Fibroblast of villous mesenchyme (primary cell): ENCODE measurements at places on chromosomes 5 and 9. TPM values are rescaled to one million over a fixed set of nuclear protein-coding genes. Genes with fewer than 3 reads are reported as not detected.

PRLR gene
- 0.97 and 3.5 TPM in 2 replicates for total RNA-seq

DNA sequence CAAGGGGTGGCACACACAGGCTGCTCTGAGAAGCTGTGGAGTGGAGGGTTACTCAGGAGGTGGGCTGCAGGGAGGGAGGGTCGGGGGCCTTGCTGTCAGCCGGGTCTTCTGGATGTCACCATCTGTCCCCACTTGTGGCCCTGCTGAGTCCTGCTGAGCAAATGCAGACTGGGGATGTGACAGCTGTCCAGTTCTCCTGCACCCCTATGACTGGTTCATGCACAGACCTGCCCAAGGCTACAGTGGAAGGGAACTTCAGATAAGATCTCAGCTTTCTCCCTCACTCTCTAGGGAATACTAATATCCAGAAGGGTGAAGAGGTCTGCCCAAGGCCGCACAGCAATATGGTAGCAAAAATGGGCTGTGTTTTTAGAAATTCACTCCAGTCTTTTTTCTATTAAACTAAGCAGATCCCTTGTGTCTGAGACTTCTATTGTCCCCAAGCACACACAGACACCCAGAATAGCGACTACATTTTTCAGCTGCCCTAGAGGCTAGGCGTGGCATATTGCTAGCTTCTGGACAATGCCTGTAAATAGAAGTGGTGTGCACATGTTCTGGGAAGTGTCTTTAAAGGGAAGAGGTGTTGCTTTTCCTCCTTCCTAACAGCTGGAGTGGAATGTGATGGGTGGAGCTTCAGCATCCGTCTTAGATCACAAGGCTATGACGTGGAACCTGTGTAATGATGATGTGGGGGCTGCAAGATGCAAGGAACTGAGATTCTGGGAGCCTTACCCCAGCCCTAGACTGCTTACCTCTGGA lies 51.1 kb upstream of the TBC1D2 start:
- DNase-seq = no peak

- DNase-seq = peak; percentile 72
Measured at GRCh38 chr9:94881023-94881422, 154.5 kb downstream of the AOPEP start.

OLFML2A gene
- total RNA-seq = 4.3 and 5.5 TPM in 2 replicates

DNA sequence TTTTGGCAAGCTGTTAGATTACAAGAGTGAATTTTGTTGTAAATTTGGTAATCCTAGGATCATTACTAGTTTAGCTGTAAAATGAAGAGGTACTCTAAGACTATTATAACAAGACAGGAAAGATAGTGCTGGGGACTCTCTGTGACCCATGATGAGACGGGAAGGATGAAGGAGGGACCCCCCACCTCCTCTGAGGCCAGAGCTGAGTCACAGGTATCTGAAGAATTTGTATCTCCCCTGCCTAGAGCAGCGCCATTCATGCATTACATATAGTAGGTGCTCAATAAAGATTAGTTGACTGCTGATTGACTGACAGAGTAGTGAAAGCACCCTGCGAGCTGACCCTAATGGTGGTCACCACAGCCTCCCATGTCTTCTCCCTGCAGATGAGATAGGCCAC lies 202.8 kb downstream of the SNX18 start:
- no peak for DNase-seq

DNA sequence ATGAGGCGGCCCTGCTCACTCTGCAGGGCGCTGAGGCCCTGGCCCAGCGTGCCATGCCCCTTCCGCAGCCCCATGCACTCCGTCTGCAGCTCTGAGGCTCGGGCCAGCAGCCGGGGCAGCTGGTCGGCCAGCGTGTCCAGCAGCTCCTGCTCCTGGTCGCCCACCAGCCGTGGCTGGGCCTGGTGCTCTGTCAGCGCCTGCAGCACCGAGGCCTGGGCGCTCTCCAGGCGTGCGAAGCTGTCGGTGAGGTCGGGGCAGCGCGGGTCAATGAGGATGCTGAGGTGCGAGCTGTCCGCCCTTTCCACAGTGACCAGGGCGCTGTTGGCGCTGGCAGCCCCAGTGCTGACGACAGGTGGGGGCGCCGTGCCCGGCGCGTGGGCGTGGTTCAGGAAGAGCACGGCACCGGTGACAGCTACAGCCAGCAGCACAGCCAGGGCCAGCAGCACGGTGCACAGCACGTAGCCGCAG lies 9.4 kb downstream of the FIBCD1 start:
- DNase-seq = no peak

FAM120AOS gene
- total RNA-seq = 42.5 and 43.6 TPM in 2 replicates

DNA sequence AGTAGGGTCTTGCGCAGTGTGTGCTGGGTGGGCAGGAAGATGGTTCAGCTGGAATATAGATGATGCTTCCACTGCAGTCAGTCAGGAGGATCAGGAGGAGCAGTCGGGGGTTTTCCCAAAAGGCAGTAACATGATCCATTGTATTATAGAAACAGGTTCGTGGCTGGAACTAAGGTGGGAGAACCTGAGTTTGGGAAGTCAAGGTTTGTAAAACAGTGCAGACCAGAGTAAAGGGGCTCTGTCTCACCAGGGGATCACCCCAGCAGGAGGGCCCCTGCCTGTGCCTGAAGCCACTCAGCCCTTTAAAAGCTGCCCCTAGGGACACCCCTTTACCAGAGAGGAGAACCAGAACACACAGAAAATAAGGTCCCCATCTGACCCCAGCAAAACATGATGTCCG lies 213.4 kb downstream of the AUH start:
- no peak for DNase-seq

DNA sequence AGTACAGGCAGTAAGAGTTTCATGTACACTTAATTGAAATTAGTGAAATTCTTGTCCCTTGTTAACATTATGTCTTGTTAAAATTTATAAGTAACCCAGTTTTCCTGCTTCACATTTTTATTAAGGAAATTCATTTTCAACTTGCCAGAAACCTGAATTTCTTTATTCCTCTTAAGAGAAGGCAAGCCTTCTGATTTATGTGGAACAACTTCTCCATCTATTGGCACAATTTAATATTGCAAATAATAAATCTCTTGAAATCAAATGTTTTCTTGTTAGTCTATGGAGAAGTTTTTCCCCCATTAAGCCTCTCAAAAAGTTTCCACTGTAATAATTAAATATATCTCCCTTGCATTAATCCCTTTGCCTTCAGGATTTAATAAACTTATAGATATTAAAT lies 33.8 kb upstream of the ACO1 start:
- peak; percentile 36 for DNase-seq

- no peak for DNase-seq
Measured at GRCh38 chr9:98698856-98699255, 9.9 kb downstream of the GABBR2 start.

PCDHB12 gene
- under 0.01 TPM in 1 of 2 replicates, not detected in the other for total RNA-seq

- peak; percentile 42 for DNase-seq
Measured at GRCh38 chr9:99259231-99259918, 37.3 kb downstream of the SEC61B start.

FGFR4 gene
- total RNA-seq = 0.64 and 1.3 TPM in 2 replicates

DNA sequence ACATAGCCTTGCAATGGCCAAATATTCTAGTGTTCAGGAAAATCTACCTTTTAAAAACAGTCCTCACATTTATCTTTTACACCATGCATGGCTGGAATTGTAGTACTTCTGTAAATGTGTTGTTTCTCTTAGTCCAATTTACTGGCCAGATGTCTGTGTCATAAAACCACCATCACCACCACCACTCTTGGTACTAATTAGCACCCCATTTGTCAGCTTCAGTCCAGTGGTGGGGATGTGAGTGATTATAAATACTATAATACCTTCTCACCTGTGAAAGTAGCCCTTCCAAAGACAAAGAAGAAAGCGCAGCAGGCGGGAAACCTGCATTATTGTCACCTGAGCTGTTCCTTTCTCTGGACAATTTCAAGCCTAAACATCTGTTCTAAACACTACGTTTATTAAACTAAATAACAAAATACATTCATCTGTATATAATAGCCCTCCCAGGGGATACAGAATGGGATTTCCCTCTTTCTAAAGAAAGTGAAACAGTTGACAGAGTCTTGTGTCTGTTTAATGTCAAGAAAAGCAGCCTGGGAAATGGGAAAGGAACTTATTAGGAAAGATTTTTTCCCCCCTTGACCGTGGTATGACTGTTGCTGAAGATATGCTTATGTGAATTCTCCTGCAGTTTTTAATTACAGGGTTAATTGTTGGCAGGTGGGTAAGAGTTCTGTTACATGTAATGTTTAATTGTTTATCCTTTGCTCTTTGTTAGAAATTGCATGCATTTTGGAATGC lies 144.5 kb upstream of the NUDT12 start:
- peak; percentile 55 for DNase-seq

DNA sequence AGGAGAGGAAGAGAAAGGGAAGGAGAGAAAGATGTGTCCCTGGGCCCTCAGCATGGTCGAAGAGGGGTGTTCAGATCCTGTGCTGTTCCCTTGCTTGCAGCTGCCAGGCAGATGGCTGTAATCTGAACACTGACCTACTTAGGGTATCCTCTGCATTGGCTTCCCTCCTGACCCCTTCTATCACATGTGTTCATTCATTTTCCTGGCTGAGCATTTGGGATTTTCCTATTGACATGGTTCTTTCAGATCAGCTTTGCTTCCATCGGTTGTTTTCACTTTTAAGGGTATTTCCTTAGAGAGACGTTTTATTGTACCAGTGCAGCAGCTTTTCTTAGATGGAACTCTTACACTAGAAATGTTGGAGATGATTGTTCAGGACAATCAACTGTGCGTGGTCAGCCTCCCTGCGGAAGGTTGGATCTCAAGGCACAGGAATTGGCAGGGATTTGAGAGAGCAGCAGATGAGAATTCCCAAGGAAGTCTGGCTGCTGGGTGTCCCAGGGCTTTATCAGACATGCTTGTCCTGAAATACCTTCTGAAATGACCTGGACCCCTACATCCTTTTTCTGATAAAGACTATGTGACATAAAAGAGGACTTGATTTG lies 26.0 kb downstream of the ACTBL2 start:
- no peak for DNase-seq
